ENCODE measurements at places on chromosomes 5 and 9. TPM values are rescaled to one million over a fixed set of nuclear protein-coding genes. Genes with fewer than 3 reads are reported as not detected.

GRCh38 chr5:116480894-116481510, 93.6 kb downstream of the SEMA6A start:
- H3K4me3 ChIP-seq, result no peak overlapping the region
- no peaks in the 10 kb centered on the region for H3K27me3 ChIP-seq
- no peak for DNase-seq
- peaks cover 2% of the 10 kb centered on the region for H3K4me1 ChIP-seq
- no peak overlapping the region for H3K27ac ChIP-seq

DNA sequence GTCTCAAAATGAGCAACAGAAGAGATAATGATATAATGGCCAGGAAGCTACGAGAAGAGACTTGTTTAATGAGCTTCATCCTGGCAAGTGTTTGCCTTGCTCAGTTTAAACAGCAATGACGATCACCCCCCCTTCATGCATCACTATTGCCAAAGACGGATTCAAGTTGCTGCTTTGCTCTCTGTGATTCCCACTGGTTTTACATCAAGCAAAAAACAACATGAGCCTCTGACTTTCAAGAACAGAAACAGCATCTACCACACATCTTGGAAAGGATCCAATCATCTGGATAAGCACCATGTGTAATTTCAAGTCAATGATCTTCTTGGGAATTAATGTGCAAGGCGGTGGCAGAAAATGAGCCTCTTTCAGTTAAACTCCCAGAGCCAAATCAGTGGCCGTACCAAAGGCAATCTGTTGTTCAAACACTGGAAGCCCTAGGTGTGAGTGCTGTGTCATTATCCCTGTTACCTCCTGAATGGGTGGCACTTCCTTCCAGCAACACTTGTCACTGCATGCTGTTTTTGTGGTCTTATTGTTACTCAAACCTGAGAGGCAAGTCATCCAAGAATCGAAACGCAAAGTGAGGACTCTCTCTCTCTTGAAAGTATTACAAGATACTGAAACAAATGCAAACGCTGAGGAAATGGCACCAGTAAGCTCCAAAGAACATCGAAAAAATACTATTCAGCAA, 72.8 kb downstream of the MED27 start:
- H3K4me3 ChIP-seq, result no peak overlapping the region
- peaks cover 3% of the 10 kb centered on the region for H3K27me3 ChIP-seq
- H3K27ac ChIP-seq, result no peak overlapping the region
- H3K4me1 ChIP-seq, result peaks cover 18% of the 10 kb centered on the region
- peaks cover 4% of the 10 kb centered on the region for H3K36me3 ChIP-seq
- DNase-seq, result no peak

DNA sequence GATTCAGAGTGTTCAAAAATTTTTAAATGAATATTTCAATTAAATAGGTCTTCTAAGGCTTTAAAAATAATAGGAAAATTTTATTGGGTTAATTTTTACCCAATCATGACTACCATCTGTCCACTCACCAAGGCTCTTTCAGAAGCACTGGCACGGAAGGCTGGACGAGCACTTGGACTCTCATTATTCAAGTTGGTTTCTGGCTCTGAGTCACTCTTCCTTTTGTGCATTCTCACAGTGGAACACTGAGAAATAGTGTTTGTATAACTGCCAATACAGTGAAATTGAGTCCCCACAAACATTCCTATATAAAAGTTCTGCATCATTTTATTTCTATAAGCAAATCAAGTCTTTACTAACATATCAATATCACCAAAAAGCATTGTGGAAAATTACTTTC, 1149.0 kb downstream of the EFNA5 start:
- no peaks in the 10 kb centered on the region for H3K4me1 ChIP-seq
- H3K36me3 ChIP-seq, result no peaks in the 10 kb centered on the region
- H3K27ac ChIP-seq, result no peak overlapping the region
- no peak for DNase-seq
- peaks cover 3% of the 10 kb centered on the region for H3K27me3 ChIP-seq

DNA sequence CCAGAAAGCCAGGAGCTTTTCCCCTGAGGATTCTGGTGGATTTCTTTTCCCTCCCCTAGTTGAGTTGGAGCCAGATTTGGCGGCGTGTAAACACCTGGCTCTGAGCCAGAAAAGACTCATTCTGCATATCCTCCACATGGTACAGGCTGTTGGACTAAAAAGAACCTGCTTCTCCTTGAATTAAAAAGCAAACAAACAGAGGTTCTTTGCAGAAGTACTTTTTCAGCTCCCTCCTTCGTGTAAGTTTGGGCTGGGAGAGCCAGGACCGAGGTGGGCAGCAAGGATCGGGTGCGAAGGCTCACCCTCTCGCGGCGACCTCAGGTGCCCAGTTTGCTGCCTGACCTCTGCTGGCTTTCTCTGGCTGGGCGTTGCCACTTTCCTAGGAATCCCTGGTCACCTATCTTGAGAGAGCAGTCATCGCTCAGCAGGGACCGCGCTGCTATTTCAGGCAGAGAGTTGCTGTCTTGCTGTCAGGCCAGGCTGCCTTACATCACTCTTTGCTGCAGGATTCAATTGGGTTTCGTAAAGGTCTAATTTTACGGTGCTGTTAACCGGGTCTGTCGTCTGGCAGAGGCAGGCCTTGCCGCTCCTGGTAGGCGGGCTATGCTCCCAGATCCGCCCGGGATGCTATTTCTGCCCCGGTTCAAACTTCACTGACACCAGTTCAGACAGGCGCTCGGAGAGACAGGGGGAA, 3.2 kb downstream of the PAPPA start:
- peaks cover 22% of the 10 kb centered on the region for H3K4me1 ChIP-seq
- H3K27ac ChIP-seq, result no peak overlapping the region
- peaks cover 90% of the 10 kb centered on the region for H3K27me3 ChIP-seq
- H3K36me3 ChIP-seq, result no peaks in the 10 kb centered on the region
- no peak overlapping the region for H3K4me3 ChIP-seq

DNA sequence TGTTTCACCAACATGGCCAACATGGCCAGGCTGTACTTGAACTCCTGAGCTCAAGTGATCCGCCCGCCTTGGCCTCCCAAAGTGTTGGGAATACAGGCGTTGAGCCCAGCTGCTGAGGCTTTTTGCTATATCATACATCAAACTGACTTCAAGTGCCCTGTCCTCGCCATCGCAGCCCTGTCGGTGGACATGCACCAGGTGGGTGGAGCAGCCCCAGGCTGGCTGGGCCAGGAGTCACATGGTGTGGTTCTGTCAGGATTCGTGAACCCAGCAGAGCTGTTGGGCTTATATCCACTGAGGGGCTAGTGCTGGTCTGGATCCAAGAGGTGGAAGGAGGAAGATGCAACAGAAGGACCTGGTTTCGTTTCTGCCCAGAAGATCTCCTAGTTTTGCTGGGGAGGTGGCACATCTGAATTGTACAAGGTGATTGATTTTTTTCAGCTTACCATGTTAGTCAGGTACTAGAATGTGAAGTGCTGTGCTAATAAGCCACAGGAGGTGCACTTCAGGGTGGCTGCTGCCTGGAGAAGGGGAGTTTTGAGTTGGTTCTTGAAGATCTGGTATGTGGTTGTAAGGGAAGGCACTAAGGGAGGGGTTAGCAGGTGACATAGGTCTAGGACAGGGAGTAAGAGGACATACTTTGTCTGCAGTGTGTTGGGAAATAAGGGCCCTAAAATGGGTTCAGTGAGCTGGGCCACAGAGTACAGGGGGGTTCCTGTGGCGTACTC, 16.1 kb downstream of the PCBD2 start:
- no peak overlapping the region for H3K4me3 ChIP-seq
- H3K4me1 ChIP-seq, result peaks cover 14% of the 10 kb centered on the region

DNA sequence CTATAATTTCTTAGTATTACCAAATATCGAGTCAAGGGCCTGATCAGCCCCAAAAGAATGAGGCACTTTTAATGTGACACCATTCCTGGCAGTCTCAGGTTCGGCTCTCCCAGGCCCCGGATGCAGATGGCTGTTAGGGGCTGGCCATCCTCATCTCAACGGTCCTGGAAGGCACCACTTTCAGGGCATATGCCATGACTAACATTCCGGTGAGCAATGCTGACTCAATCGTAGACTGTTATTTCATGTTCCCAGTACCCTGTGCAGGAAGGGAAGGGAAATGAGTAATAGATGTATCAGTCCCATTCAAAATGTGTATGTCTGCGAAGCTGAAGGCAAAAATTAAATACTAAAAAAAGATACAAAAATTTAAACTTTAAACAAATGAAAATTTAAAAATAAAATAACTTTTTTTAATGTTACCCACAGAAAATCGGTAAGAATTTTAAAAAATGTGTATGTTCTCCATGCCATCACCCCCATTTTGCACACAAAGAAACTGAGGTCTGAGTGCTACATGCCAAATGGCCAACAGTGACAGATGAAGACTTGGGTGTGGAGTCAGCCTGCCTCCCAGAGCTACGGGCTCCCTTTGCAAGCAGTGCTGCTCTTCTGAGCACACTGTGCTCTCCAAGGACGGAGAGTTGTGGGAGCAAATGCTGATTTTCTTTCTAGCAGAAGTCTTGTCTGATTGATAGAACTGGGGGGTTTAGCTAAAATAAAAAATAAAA, 79.0 kb downstream of the GLDC start:
- H3K27me3 ChIP-seq, result no peaks in the 10 kb centered on the region
- no peak for DNase-seq

DNA sequence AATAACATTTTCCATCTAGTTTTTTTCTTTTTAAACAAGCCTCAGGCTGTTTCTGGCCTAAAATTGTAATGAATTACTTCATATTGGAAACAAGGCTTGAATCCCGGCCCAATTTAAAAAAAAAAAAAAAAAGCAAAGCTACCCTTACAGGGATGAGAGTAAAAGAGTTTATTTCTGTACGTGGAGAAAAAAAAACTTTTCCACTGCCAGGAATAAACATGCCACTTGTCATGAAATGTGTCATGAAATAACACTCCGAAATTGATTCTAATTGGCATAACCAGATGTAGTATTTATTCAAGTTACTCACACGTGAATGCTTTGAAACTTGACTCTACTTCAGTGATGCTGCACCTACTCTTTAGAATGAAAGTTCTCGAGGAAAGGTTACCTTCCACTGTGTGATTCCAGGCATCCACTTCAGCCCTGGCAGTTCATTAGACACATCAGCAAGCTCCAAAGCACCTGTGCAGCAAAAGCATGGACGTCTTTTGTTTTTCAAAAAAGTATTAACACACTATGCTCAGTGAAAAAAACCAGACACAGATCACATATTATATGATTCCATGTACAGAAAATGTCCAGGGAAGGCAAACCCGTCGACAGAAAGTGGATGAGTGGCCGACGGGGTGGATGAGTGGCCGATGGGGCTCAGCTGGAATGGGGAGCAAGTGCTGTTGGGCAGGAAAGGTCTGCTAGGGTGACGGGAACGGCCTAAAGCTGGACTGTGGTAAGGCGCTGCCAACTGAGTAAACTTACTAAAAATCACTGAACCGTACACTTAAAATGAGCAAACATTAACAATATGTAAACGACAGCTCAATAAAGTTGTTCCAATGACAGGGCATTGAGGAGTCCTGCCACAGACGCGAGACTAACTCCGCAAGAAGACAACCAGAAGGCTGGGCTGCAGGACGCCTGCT, 21.2 kb downstream of the NSUN2 start:
- DNase-seq, result no peak
- no peaks in the 10 kb centered on the region for H3K27me3 ChIP-seq
- H3K27ac ChIP-seq, result no peak overlapping the region
- peaks cover 20% of the 10 kb centered on the region for H3K36me3 ChIP-seq
- no peaks in the 10 kb centered on the region for H3K4me1 ChIP-seq

Gene OR13J1
- not detected for total RNA-seq

Gene TMC1
- total RNA-seq, result not detected

Gene HAND1
- total RNA-seq, result 0.44 TPM

Gene JAK2
- total RNA-seq, result 6.0 TPM

Gene SLC4A9
- 0.58 TPM for total RNA-seq

Gene COL27A1
- total RNA-seq, result 162 TPM

Gene PCDHGA8
- total RNA-seq, result 1.5 TPM
